ENCODE measurements at places on chromosomes 1 and 21.

DNA sequence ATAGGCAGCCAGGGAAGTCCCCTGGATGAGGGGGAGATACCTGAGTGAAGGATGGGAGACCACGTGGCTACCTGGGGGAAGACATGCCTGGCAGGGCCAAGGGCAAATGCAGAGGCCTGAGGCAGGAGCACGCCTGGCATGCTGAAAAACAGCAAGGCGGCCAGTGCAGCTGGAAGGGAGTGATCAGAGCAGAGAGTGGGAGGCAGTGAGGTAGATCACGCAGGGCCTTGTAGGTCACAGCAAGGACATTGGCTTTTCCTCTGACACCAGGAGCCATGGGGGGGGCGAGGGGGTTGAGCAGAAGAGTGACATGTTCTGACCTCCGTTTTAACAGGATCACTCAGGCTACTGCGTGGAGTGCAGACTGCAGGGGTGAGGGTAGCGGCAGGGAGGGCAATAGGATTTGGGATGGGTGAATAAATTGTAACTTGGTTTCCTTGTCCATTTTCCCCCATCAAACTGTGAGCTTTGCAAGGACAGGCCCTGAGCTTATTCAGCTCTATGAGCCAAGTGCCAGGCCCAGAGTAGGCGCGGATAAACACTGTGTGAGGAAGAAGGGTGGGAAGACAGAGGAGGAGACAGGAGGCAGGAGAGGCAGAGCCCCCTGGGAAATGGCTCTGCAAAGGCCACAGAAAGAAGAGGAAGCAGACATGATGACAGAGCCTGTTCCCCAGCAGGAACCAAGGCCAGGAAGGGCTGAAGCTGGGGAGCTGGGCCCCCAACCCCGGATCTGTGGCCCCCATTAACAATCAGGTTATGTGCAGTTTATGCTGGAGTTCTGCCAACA, 16.6 kb downstream of the IFI6 start:
- no peaks in the 10 kb centered on the region for H3K36me3 ChIP-seq
- H3K4me1 ChIP-seq: peaks cover 41% of the 10 kb centered on the region
- no peak for DNase-seq
- peak overlapping the region; percentile 81 for H3K27ac ChIP-seq

DNA sequence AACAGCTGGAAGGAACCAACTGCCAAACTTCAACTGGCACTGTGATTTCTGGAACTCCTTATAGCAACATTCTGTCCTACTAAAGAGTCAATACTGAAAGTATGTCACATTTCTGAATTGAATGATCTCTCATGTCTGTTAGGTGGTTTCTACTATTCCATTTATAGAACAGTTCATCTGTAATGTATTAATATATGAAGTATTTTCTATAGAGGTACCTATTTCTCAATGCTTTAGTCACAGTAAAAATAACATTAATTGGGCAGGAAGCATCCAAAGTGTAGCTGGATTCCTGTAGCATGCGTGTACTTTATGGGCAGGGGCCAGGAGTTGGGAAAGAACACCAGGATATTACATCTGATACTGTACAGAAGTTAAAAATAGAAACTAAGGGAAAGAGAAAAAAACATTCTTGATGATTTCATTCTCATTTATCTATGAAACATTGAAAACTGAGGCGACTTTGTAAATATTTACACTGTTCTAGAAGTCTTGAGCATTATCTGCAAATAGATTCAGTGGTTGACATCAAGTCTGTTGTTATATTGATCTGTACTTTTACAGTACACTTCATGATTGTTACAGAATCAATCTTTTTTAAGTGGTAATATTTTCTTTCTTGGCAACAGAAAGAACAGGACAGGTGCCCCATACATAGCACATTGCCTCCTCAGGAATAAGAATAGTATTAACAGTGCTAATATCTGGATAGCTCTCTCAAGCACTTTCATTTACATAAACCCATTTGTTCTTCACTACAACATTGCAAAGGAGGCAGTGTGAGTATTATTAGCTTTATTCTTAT, 6.2 kb upstream of the ZNF281 start:
- no peak overlapping the region for H3K4me3 ChIP-seq
- H3K4me1 ChIP-seq: no peaks in the 10 kb centered on the region
- H3K36me3 ChIP-seq: no peaks in the 10 kb centered on the region

GRCh38 chr1:24912376-24913273, 17.5 kb downstream of the RUNX3 start:
- H3K4me3 ChIP-seq: peak overlapping the region; percentile 78
- no peak for DNase-seq
- H3K4me1 ChIP-seq: peaks cover 95% of the 10 kb centered on the region
- H3K27me3 ChIP-seq: no peaks in the 10 kb centered on the region
- H3K27ac ChIP-seq: peak overlapping the region; percentile 99

- H3K27ac ChIP-seq: no peak overlapping the region
- no peak overlapping the region for H3K4me3 ChIP-seq
Measured at GRCh38 chr1:57424231-57425027, 569 bp upstream of the DAB1 start.

DNA sequence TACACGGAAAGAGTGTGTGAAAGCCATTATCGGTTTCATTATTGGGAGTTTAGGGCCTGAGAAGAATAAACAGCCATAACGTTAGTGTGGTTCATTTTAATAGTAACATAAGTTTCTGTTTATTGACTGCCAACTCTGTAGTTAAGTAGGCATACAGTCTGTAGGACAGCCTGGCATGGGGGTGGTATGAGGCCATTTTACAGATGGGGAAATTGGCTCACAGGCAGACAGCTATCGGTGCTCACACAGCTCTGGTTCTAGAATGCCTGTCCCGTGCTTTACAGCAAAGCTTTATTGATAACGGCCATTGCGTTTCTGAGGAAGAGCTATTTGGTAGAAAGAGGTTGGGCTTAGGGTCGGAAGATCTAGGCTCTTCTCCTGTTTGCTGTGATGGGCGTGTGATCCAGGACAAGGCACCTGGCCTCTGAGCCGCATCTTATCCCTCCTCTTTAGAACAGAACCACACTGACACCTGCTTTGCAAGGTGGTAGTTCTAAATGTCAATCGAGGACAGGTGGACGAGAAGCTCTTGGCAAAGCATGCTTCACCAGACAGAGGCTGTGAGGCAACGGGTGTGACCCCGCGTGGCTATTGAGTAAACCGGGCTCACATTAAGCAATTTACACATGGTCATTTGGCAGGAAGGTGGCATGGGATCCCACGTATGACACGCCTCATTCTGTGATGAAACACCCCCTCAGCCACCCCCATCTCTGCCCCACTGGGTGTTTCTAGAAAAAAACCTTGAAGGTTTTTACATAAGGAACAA, 14.9 kb downstream of the ETS2 start:
- H3K36me3 ChIP-seq: peaks cover 14% of the 10 kb centered on the region
- H3K4me3 ChIP-seq: no peak overlapping the region
- no peaks in the 10 kb centered on the region for H3K27me3 ChIP-seq
- DNase-seq: no peak
- no peaks in the 10 kb centered on the region for H3K4me1 ChIP-seq
- H3K27ac ChIP-seq: peak overlapping the region; percentile 27

DNA sequence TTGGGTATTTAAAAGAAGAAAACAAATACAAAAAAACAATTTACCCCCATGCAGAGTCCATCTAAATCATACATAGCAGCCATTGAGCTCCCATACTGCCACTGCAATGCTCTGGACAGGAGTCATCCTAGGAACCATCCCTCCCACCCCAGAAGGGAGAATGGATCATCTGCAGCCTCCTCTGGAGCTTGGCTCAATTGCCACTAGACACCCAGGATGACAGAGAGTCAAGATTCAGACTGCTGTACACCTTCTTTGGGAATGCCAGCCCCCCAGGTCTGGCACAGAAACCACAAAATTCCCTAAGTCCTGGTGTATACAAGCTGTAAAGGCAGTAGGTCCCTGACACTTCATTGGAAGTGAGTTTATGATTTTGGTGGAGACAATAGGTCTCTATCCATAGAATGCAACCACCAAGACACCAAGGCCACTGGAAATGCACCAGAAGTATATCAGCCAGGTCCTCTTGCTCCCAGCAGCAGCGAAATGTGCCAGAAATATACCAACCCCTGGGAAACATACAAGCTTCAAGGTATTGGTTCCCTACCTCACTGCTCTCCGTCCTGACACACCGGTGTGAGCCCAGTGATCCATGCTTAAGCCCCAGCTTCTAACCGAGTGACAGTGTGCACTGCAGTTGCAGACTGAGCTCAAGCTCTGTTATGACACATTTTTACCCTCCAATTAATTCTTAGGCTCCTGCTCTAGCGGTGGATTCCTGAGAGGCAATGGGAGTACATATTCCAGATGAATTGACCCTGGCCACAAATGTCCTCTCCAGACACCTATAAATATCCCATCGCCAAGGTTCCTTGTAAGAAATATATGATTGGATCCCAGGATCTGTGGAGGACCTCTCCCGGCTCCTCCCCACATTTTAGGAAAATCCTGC, 4.4 kb downstream of the TAL1 start:
- no peak for DNase-seq
- H3K27me3 ChIP-seq: no peaks in the 10 kb centered on the region
- H3K4me1 ChIP-seq: peaks cover 33% of the 10 kb centered on the region
- no peak overlapping the region for H3K4me3 ChIP-seq
- peaks cover 6% of the 10 kb centered on the region for H3K36me3 ChIP-seq

- no peaks in the 10 kb centered on the region for H3K27me3 ChIP-seq
- no peak overlapping the region for H3K4me3 ChIP-seq
- no peaks in the 10 kb centered on the region for H3K4me1 ChIP-seq
- no peak overlapping the region for H3K27ac ChIP-seq
- no peaks in the 10 kb centered on the region for H3K36me3 ChIP-seq
Measured at GRCh38 chr1:192167911-192168700, 9.8 kb downstream of the RGS18 start.

- H3K4me1 ChIP-seq: no peaks in the 10 kb centered on the region
- H3K27ac ChIP-seq: no peak overlapping the region
- no peak overlapping the region for H3K4me3 ChIP-seq
- DNase-seq: no peak
- H3K27me3 ChIP-seq: no peaks in the 10 kb centered on the region
Measured at GRCh38 chr21:34182436-34182835, 109.1 kb downstream of the MRPS6 start.

DNA sequence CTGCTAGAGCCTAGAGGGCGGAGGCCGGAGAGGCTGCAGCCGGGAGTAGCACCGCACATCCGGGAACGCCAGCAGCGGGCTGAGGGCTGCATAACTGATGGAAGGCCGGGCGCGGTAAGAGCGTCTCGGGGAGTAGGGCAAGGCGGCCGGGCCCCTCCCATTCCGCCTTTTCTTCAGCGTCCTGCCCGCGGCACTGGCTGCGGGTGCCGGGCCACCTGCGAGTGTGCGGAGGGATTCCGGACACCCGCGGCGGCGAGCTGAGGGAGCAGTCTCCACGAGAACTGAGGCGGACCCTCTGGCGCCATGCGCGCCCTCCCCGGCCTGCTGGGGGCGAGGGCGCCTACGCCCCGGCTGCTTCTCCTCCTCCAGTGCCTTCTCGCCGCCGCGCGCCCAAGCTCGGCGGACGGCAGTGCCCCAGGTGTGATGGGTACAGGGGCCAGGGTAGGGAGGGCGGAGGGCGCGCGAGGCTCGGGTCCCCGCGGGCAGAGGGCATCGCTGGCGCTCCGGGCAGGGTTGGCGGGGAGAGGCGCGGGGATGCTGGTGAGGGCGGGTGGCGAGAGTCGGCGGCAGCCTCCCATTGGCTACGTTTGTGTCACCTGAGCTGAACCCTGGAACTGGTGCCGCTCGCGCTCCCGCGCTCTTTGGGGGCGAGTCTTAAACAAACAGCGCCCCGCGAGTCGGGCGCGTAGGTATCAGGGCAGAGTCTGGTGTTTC, 334.4 kb downstream of the SRGAP2C start:
- no peaks in the 10 kb centered on the region for H3K27me3 ChIP-seq
- peak; percentile 73 for DNase-seq
- no peaks in the 10 kb centered on the region for H3K36me3 ChIP-seq
- H3K4me1 ChIP-seq: peaks cover 59% of the 10 kb centered on the region
